ENCODE measurements at places on chromosomes 11 and 22.

DNA sequence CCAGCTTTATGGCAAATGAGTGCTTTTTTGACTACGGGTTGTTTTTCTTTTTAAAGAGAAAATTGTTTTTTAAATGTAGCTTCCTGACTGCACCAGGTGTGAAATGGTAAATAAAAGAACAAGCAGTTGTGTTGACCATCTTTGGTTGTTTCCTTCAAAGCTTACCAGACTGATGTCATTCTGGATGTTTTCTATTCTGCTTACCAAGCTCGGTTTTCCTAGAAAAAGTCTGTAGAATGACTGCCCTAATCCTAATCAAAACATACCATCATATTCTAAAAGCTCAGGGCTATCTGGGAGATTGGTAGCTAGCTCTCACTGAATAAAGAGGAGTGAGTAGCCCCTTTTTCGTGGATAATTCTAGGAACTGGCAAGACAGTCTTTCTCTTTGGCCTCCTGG lies 77.7 kb downstream of the GAB2 start:
- DNase-seq: no peak

- peak; percentile 14 for DNase-seq
Observed at GRCh38 chr11:10993186-10993585, 135.3 kb upstream of the ZBED5 start.

GRCh38 chr11:128456566-128457268 lies 130.6 kb downstream of the ETS1 start:
- no peak for DNase-seq

- peak; percentile 94 for DNase-seq
Observed at GRCh38 chr11:130103296-130103814, 33.7 kb downstream of the APLP2 start.

GRCh38 chr11:123822032-123822431 lies 15.9 kb upstream of the OR6M1 start:
- no peak for DNase-seq

DNA sequence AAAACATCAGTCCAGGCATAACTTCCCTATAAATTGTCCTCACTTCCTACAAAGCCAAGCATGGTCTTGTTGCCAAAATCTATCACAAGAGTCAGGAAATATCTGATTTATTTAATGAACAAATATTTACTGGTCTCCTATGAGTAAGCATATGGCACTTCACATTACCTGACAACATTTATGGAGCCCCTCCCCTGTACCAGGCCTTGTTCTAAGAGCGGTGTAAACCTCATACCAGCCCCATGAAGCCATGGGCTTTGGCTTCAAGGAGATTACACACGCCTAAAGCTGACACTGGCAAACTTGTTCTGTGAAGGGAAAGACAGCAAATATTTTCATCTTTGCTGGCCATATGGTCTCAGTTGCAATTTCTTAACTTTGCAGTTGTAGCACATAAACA lies 43.0 kb upstream of the EIF3D start:
- DNase-seq: no peak

DNA sequence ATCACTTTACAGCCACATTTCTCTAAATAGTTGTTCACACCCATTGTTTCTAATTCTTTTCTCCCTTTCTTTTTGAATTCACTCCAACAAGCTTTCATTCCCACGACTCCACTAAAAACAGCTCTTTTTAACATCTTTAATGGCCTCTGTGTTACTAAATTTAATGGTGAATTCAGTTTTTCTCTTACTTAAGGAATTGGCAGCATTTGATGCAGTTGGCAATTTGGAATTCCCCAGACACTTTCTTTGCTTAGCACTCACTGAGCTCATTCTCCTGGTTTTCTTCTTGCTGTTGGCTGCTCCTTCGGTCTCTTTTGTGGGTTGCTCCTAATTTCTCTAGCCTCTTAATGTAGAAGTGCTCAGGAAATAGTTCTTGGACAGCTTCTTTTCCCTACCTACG lies 40.5 kb upstream of the OR9Q1 start:
- DNase-seq: no peak

GRCh38 chr11:67436459-67437081 lies 912 bp downstream of the PTPRCAP start:
- DNase-seq: no peak

GRCh38 chr11:60769811-60770210 lies 13.1 kb downstream of the MS4A15 start:
- no peak for DNase-seq

- no peak for DNase-seq
Observed at GRCh38 chr22:31344256-31344577, 1.9 kb downstream of the PATZ1 start.

DNA sequence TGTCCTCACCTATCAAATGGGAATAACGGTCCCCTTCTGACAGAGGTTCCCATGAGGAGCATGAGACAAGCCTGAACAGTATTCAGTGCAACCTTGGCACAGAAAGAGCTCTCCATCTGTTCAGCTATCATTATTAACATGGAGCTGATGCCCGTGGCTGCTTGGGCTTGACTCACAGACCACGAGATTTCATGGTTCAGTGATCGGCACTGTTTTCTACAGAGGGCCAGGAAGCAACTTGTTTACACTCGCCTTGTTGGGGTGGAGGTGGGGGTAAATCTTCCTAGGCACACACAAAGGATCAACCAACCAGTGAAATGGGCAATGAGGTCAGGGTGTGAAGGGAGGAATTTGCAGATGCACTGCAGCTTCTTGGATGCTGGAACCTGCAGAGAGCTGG lies 88.2 kb downstream of the CWC15 start:
- no peak for DNase-seq

GRCh38 chr11:126476977-126477376 lies 121.5 kb downstream of the ST3GAL4 start:
- no peak for DNase-seq

GRCh38 chr11:27902981-27903624 lies 202.8 kb upstream of the BDNF start:
- peak; percentile 46 for DNase-seq

DNA sequence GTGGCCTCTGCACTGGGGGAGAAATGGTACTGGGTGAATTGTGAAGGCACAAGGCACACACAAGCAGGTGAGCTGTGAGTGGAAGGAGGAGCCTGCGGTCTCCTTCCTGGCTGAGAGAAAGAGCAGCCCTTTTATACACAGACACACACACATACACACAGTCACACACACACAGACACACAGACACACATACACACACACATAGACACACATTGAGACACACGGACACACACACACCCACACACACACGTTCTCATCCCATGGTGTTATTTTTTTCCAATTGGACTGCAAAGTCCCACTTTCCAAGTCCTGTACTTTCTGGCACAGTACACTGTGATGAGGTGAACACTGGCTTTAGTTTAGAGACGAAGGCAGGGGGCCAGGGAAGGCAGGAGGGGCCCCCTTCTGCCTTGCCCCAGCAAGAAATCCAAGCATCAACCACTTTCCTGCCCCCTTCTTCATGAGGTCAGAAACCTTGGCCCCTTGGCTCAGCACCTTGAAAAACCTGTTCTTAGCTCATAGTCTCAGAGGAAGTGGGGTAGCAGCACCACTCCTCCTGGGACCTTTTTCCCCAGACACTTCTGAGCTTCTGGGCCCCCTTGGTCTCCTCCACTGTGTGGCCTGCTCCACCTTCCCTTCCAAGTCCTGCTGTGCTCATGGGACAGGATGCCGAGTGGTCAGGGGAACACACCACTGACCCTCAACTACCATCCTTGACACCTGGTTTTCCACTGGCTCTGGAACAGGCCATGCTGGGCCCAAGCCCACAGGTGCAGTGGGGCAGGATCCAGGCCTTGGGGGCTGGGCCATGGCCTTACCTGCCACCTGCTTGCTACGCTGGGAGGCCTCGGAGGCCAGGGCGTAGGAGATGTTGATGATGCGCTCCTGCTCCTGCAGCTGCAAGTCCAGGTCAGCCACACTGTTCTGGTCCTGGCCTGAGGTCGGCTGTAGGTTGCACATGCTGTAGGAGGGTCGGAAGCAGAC lies 43.8 kb downstream of the C11orf58 start:
- DNase-seq: no peak

- peak; percentile 97 for DNase-seq
Observed at GRCh38 chr11:119095066-119095880, 6.4 kb downstream of the DPAGT1 start.

- DNase-seq: no peak
Observed at GRCh38 chr11:92440701-92441442, 216.3 kb downstream of the FAT3 start.

DNA sequence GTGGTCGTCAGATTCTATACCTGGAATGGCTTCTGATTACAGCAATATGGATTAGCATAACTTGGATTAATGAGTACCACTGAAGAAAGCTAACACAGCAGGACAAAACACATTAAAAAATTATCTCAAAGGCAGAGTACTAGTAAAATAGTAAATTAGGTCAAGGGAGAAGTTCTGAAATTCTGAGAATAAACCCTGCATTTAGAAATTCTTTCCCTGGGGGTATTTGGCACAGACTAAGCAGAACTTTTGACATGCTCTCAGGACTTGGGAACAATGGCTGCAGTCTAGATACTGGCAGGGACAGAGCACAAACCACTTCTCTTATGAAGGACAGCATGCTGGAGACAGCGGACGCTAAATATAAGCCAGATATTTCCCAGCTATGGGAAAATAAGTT lies 85.6 kb upstream of the GRIA4 start:
- no peak for DNase-seq

DNA sequence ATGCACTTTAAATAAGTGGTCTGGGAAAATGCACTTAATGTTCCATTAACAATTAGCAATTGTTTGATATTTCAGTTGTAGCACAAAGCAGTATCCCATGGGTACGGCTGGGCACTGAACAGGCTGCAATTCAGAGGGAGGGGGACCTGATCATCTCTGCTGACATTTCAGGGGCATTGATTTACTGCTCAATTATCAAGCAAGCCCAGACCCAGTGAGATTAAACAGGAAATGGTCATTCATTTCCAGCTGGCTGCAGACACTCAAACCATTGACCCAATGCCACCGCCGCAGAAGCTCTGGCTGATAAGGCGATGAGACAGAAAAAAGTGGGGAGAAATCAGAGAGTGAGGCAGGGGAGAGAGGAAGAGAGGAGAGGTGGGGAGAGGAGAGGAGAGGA lies 1.2 kb downstream of the GPR83 start:
- no peak for DNase-seq

- no peak for DNase-seq
Observed at GRCh38 chr22:38031491-38031890, 25.7 kb upstream of the PICK1 start.

DNA sequence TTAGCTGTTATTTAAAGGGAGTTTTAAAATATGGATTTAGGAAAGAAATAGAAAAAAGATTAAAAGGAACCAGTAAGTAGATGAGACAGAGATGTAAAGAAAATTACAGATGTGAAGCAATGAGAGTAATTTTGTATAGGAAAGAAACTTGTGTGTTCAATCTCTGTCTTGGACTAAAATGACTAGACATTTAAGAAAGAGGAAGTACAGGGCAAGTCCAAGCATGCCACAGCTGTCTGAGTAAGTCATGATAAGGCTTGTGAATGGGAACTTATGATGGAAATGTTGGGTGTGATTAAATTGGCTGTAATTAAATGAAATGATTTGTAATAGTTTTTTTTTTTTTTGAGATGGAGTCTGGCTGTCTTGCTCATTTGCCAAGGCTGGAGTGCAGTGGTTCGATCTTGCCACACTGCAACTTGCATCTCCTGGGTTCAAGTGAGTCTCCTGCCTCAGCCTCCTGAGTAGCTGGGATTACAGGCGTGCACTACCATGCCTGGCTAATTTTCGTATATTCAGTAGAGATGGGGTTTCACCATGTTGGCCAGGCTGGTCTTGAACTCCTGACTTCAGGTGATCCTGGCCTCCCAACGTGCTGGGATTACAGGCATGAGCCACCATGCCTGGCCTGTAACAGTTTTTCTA lies 5.9 kb upstream of the ACY3 start:
- no peak for DNase-seq

All from A172 (cell line).